Putamen (tissue), 1 donor: ENCODE measurements at places on chromosomes 3 and 15.

DNA sequence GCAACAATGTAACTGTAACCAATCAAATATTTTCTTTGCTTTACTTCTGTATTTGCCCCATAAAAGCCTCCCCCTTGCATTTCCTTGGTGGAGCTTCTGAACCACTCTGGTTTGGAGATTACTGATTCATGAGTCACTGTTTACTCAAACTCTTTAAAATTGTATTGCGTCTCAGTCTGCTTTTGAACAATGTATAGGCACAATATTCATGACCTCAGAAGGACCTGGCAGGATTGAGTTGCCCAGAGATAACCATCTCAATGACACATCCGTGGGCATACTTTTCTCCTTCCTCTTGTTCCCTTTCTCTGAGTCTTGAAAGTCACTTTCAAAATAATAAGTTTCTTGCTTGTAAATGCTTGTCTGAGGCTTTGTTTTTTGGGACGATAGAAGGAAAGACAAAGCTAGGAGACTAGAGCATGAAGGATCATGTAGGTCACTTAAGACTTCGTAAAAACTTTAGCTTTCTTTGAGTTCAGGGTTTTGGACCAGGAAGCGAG lies 57.1 kb upstream of the POU1F1 start:
- DNase-seq, result no peak

GRCh38 chr3:11248596-11248995 lies 23.6 kb upstream of the ATG7 start:
- DNase-seq, result no peak

- peak; percentile 4 for DNase-seq
These were observed 365 bp upstream of the PDCD6IP start for GRCh38 chr3:33798113-33798417.

- DNase-seq, result no peak
These were observed 204.8 kb upstream of the CCDC54 start for GRCh38 chr3:107172411-107172810.

GRCh38 chr15:68900027-68900426 lies 30.3 kb upstream of the SPESP1 start:
- DNase-seq, result no peak

DNA sequence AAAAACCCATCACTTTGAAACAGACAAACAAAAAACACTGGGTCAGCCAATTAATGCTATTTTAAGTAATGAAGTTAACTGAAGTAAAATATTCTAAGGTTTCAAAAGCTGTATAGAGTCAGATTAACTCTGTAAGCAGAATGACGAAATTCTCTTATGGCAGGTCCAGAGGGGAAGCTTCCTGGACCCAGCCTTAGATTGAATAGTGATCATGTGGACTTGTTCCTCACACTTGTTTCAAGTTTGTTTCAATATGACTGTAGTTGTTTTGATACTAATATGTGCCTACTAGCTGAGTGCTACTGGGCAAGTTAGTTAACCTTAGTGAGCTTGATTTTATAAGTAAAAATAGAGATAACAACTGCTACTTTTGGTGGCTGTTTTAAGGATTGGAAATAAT lies 32.6 kb downstream of the PLS1 start:
- DNase-seq, result peak; percentile 9

DNA sequence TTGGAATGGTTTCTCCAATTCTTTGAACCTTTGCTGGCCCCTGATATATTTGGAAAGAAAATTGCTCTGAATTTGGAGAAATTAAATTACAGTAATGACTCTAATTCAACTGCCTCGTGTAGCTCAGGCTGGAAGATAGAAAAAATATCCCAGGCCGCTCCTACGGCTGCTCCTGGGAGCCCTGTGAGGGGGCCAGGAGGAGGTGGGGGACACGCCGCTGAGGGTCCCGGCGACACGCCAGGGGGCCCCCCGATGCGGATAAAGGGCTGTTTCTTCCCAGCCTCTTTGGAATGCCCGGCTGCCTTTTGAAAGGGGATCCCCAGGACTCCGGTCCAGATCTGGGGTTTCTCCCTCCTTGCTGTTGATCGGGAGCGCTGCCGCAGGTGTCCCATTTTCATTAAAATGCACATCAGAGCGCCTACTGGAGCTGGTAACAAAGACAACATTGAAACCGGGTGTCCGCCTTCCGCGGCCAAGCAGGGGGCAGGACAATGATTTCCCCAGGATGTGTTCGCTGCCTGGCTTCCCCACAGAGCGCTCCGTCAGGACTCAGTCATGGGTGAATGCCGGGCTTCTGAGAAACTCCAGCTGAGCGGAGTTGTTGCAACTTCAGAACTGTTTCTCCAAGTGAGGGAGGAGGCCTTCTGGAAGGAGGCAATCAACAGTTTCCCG lies 200.1 kb upstream of the KBTBD8 start:
- DNase-seq, result peak; percentile 58

- no peak for DNase-seq
These were observed 2.3 kb upstream of the COLQ start for GRCh38 chr3:15523660-15524417.

- no peak for DNase-seq
These were observed 57.4 kb downstream of the ZNF148 start for GRCh38 chr3:125317761-125318160.
